ENCODE measurements at places on chromosomes 11 and 22. TPM values are rescaled to one million over a fixed set of nuclear protein-coding genes. Genes with fewer than 3 reads are reported as not detected.

GPR83 gene
- 0.13 TPM for total RNA-seq

SLC22A9 gene
- total RNA-seq = not detected

LUZP2 gene
- total RNA-seq = 0.19 TPM

APLNR gene
- total RNA-seq = 39.3 TPM

GRCh38 chr22:30452861-30453260 lies 19.0 kb downstream of the SEC14L3 start:
- no peak for DNase-seq
- no peaks in the 10 kb centered on the region for H3K4me1 ChIP-seq
- no peaks in the 10 kb centered on the region for H3K36me3 ChIP-seq
- peaks cover 32% of the 10 kb centered on the region for H3K27me3 ChIP-seq
- no peak overlapping the region for H3K4me3 ChIP-seq

- H3K4me3 ChIP-seq = no peak overlapping the region
- H3K27ac ChIP-seq = peak overlapping the region; percentile 4
- no peak for DNase-seq
- no peaks in the 10 kb centered on the region for H3K36me3 ChIP-seq
- no peaks in the 10 kb centered on the region for H3K27me3 ChIP-seq
Observed at GRCh38 chr11:27210531-27210930, 152.5 kb downstream of the CCDC34 start.

DNA sequence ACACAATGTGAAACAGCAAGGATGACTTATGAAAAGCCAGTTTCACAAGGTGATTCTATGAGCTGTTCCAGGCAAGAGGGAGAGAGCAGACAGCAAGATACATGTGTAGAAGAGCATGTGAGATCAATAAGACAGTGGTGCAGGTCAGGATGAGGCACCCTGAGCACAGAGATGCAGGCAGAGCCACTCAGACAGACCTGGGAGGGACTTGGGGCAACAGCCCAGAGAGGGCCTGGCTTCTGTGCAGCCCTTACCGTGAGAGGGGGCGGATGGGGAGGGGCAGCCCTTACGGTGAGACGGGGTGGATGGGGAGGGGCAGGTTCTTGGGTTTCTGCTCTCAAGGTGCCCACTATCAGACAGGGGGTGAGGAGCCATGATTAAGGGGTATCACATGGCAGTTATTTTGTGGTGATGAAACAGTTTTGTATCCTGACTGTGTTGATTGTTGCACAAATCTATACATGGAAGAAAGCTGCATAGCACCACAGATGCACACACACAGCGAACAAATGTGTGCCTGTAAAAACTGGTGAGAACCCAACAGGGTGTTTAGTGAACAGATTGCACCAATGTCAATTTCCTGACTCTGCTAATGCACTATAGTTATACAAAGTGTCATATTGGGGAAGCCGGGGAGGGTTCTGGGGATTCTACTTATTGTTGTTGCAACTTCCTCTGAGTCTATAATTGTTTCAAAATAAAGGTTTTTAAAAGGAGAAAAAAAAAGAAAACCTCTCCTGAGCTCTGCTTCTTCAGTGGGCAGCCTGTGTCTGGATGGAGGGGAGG lies 5.2 kb upstream of the C22orf42 start:
- no peaks in the 10 kb centered on the region for H3K36me3 ChIP-seq
- peaks cover 5% of the 10 kb centered on the region for H3K27me3 ChIP-seq
- no peak for DNase-seq
- no peaks in the 10 kb centered on the region for H3K4me1 ChIP-seq
- no peak overlapping the region for H3K27ac ChIP-seq

DNA sequence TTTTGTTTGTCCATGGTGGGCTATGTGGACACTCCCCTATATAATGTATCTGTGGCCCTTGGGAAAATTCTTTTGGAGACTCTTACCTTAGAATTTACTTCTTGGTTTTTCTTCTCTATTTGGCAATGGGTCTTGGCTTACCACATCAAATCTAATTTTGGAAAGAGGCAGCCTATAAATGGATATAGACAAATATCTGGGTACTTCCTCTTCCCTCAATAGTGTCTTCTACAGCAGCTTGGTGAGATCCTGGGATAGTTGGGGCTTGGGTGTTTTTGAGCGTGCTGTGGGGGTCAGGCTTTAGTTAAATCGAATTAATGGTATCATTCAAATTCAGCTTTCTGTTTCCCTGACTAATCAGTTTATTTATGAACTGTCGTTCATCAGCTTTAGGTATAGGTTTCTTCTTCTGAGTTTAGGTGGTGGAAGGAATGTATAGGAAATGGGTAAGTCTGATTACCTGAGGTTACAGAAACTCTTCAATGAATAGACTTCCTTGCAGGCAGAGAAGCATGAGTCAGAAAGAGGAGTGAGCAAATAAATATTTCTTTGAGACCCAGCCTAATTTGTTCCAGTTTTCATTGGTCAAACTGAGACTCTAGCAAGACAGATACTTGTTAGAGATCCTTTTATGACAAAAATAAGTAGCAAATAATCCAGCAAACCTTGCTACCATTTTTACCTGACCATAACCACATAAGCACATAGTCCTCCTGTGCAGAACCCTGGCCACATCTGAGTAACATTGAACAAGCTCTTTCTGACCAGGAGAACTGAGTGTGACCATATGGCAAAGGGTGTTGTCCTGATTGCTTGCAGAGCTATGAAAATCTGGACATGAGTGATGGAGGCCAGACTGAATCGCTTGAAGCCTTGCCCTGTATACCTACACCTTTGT lies 68.6 kb upstream of the SORL1-AS1 start:
- no peaks in the 10 kb centered on the region for H3K36me3 ChIP-seq
- H3K27ac ChIP-seq = no peak overlapping the region
- H3K27me3 ChIP-seq = no peaks in the 10 kb centered on the region
- H3K4me1 ChIP-seq = peaks cover 14% of the 10 kb centered on the region

- H3K4me3 ChIP-seq = no peak overlapping the region
- no peaks in the 10 kb centered on the region for H3K4me1 ChIP-seq
- H3K27ac ChIP-seq = no peak overlapping the region
Observed at GRCh38 chr11:131041331-131042040, 125.2 kb upstream of the SNX19 start.

DNA sequence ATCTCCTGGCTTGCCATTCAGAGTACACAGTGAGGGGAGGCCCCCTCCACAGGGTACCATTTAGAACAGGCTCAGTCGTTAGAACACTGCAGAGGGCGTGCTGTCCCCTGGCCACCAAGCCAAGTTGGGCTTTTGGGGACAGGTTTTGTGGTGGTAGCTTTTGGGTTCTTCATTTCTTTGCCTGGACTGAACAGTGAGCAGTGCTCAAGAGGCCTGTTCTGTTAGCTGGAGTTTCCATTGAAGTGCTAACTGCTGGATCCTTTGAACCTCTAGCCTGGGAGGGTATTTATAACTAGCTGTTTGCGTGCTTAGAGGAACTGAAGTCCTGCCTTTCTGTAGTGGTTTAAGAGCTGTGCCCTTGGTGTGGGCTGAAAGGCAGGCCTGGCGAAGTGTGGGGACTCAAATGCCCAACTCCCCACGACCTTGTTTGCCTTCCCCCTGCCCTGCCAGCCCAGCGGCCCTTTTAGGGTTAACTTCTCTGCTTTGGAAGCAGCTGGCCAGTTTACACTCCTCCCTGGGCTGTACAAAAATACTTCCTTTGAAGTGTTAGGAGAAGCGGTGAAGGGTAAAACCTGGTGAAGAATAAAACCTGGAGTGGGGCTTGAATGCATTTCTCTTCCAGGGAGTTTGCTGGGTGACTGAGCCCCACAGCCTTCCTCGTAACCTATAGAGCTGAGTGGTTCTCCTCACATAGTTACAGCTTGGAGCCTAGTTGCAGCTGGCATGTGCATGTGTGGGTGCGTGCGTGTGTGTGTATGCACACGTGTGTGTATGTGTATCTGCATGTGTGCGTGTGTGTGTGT lies 34.6 kb downstream of the ZNRF3 start:
- H3K36me3 ChIP-seq = no peaks in the 10 kb centered on the region
- peak overlapping the region; percentile 90 for H3K27ac ChIP-seq
- no peak overlapping the region for H3K4me3 ChIP-seq
- H3K27me3 ChIP-seq = no peaks in the 10 kb centered on the region

GRCh38 chr11:2555336-2555735 lies 110.5 kb downstream of the KCNQ1 start:
- peaks cover 10% of the 10 kb centered on the region for H3K4me1 ChIP-seq
- no peak overlapping the region for H3K4me3 ChIP-seq
- H3K27ac ChIP-seq = no peak overlapping the region
- no peaks in the 10 kb centered on the region for H3K27me3 ChIP-seq
- no peaks in the 10 kb centered on the region for H3K36me3 ChIP-seq

DNA sequence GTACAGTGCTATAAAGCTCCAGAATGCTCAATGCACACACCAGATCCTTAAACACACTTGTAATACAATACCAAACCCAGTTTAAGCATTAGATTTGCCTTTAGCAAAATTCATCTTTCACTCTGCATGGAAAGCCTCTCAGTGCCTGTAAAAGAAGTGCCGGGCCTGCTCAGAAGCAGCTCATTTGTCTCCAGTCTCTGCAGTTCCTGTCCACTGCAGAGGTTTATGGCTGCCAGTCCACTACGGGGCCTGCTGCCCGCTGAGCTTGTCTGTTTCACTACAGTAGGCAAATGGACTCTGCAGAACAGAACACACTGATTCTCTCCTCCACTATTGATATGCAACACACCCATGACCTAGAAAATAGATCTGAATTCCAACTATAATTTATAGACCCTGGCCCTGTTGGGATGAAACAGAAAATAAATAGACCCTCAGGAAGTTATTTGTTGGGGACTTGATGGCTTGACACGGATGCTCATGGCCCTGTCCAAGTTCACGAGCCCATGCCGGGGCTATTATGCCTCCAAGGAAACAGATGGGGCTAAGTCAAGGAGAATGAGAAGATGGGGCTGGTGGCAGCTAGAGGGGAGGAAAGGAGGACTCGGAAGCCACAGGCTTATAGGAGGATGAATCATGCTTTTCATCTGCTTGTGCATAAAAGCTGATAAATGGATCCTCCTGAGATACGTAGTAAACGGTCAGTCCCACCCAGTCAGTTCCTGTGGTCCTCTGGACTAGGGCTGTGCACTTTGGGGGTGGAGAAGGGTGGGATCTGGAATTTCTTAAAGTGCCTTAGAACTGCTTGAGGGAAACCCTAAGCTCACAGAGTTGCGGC lies 416.8 kb upstream of the TENM4 start:
- H3K27me3 ChIP-seq = no peaks in the 10 kb centered on the region
- no peak overlapping the region for H3K4me3 ChIP-seq
- no peaks in the 10 kb centered on the region for H3K4me1 ChIP-seq
- H3K36me3 ChIP-seq = no peaks in the 10 kb centered on the region
- DNase-seq = no peak

GRCh38 chr11:78207532-78208256 lies 19.0 kb downstream of the USP35 start:
- H3K27me3 ChIP-seq = no peaks in the 10 kb centered on the region
- H3K36me3 ChIP-seq = peaks cover 59% of the 10 kb centered on the region
- no peak overlapping the region for H3K4me3 ChIP-seq
- H3K4me1 ChIP-seq = peaks cover 12% of the 10 kb centered on the region
- H3K27ac ChIP-seq = no peak overlapping the region

DNA sequence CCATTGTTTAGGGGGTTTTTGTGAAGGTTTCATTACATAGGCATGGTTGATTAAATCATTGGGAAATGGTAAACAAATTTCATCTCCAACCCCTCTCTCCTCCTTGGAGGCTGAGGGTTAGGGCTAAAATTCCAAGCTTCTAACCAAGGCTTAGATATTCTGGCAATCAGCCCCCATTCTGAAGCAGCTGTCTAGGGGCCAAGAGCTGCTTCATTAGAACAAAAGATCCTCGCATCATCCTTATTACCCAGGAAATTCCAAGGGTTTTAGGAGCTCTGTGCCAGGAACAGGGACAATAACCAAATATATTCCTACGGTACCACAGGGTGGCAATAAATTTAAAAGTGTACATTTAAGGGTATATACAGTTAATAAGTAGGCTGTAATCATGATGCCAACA lies 22.5 kb upstream of the EED start:
- no peaks in the 10 kb centered on the region for H3K27me3 ChIP-seq
- H3K4me3 ChIP-seq = no peak overlapping the region
- H3K36me3 ChIP-seq = no peaks in the 10 kb centered on the region

DNA sequence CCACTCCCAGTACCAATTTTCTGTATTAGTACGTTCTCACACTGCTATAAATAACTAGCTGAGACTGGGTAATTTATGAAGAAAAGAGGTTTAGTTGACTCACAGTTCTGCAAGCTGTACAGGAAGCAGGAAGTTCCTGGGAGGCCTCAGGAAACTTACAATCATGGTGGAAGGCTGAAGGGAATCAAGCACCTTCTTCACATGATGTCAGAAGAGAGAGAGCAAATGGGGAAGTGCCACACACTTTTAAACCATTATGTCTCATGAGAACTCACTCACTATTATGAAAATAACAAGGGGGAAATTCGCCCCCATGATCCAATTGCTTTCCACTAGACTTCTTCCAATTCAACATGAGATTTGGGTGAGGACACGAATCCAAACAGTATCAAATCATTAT lies 271.4 kb downstream of the ETS1 start:
- no peak overlapping the region for H3K4me3 ChIP-seq
- DNase-seq = no peak
- H3K4me1 ChIP-seq = peaks cover 5% of the 10 kb centered on the region
- no peaks in the 10 kb centered on the region for H3K27me3 ChIP-seq

DNA sequence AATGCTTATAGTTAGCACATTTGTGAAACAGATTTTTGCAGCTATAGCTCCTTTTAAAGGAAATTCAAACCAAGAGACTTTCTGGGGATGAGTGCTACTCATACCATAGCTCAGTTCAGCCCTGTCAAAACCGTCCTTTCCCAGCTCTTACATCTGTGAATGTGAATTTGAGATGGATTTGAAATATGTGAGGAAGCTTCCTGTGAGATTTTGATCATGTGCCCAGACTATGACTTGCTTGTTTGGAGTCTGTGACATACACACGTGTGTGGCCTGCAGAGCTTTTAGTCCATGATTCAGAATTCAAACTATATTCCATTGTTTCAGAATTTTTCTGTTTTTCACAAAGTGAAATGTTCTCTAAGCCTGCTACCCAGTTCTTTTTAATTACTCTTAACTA lies 4.4 kb upstream of the MMP1 start:
- no peak overlapping the region for H3K4me3 ChIP-seq
- no peak for DNase-seq
- peaks cover 2% of the 10 kb centered on the region for H3K27me3 ChIP-seq
- H3K27ac ChIP-seq = no peak overlapping the region

- H3K4me1 ChIP-seq = no peaks in the 10 kb centered on the region
- no peak overlapping the region for H3K27ac ChIP-seq
- H3K27me3 ChIP-seq = no peaks in the 10 kb centered on the region
- DNase-seq = no peak
- peak overlapping the region; percentile 49 for H3K4me3 ChIP-seq
Observed at GRCh38 chr22:29580200-29580810, 608 bp downstream of the NIPSNAP1 start.

- no peak overlapping the region for H3K4me3 ChIP-seq
- peaks cover 18% of the 10 kb centered on the region for H3K27me3 ChIP-seq
- peak overlapping the region; percentile 73 for H3K27ac ChIP-seq
- H3K4me1 ChIP-seq = peaks cover 21% of the 10 kb centered on the region
Observed at GRCh38 chr22:22959147-22959827, 71.7 kb downstream of the IGLL5 start.

DNA sequence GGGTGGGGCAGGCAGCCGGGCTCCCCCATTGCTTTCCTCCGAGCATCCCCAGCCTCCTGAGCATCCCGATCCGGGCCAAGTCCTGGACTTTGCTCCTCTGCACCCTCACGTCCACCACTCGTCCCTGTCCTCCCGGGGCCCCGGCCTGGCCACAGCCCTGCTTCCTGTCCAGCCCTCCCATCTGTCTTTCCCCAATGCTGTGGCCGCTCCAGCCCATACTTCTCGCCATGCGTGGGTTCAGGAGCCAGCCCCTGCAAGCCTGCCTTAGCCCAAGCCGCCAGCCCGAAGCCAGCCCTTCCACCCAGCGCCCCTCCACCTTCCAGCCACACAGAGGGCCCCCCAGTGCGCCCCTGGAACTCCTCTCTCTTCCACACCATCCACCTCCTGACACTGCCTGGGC lies 23.8 kb downstream of the MRPL23 start:
- no peaks in the 10 kb centered on the region for H3K4me1 ChIP-seq
- H3K27me3 ChIP-seq = no peaks in the 10 kb centered on the region
- no peak for DNase-seq
- H3K27ac ChIP-seq = no peak overlapping the region
- no peak overlapping the region for H3K4me3 ChIP-seq

Data from heart right ventricle (tissue), 16 donors.